ENCODE measurements at places on chromosomes 7 and 10.

DNA sequence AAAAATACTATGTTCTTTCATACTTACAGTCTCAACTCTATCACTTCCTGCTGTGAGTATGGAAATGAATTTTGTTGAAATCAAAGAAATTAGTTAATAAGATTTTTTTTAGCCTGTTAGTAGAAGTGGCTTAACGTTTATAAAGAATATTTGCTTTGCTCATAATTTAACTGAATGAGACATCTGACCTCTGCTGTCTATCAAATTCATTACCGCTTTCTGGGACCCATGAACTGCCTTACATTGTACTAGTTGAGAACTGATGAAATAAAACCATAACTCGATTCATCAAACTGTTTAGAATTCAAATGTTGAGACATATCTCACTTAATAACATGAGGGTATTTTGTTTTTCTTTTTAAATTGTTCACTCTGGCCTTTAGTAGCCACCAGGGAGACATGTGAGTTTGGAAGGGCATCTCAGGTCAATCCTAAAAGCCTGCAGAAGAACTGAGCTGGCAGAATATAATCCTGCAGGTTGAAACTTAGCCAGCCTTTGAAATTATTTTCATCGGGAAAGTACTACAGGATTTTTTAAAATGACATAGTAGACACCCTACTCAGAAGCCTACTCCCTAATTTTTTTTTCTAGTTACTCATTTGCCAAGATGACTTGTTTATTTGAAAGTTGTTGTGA, 78.7 kb downstream of the KIAA1217 start:
- no peak for DNase-seq

DNA sequence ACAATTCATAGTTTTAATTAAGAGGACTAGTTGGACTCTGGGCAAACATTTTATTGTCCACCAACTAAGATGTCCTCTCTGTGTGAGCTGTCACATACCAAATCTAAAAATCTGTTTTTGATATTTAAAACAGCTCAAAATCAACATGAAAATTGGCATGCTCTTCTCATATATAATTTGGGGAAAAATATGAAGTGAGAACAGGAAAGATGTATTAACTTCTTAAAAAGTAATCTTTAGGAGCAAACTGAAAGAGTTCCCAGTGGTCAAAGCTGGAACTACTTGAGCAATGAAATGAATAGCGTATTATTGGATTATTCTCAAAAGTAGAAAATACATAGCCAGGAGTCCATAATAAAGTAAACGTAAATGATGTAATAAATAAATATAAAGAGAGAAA, 147.2 kb downstream of the DYNC1I1 start:
- DNase-seq: no peak

DNA sequence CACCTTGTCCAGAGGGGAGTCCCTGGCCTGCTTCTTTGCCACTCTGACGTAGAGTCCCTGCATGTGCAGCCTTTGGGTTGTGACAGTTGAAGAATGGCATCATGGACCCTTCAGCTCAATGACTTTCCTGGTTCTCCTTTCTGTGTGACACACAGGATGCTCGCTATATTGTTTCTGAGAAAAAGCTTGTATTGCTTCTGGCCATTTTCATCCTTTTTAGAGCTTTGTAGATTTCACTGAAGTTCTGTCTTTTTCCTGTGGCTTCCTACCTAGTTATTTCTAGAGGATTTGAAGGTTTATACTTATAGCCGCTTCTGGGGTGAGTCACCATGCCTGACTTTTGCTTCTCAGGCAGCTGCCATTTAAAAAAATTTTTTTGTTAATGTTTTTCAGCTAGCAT, 27.0 kb downstream of the SND1 start:
- DNase-seq: no peak

DNA sequence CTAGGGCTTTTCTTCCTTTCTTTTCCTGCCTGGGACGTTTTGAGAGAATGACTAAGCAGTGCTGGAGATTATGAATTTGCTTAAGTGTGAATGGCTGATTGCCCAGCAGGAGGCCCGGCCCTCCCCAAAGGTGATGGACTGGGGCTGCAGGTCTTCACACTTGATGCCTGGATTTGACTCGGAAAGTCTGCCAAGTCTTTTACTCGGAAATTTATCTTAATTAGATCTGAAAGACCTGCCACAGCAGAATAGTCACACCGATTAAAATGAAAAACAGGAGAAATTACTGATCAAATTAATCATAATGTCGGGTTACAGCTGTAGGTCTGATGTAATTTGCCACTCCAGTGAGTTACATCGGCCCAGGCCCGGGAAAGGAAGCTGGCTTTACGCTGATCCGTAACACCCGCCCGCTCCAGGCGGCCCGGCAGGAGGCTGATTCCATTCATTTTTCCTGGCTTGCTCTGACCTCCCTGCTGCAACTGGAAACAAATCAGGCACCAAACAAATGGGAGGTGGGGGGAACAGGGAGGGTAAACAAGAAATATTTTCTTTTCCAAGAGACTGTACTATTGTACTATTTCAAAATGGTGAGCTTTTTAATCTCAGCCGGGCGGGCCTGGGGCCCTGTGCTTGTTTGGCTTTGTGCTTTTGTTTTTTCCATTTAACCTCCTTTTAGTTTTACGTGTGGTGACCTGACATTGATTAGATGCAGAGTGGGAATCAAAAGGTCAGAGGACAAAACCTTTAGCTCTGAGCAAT, 212.4 kb upstream of the YAE1 start:
- peak; percentile 70 for DNase-seq

GRCh38 chr7:94655126-94655847, 646 bp downstream of the SGCE start:
- no peak for DNase-seq

- DNase-seq: no peak
These were observed 129.2 kb downstream of the APBB1IP start for GRCh38 chr10:26567351-26567721.

DNA sequence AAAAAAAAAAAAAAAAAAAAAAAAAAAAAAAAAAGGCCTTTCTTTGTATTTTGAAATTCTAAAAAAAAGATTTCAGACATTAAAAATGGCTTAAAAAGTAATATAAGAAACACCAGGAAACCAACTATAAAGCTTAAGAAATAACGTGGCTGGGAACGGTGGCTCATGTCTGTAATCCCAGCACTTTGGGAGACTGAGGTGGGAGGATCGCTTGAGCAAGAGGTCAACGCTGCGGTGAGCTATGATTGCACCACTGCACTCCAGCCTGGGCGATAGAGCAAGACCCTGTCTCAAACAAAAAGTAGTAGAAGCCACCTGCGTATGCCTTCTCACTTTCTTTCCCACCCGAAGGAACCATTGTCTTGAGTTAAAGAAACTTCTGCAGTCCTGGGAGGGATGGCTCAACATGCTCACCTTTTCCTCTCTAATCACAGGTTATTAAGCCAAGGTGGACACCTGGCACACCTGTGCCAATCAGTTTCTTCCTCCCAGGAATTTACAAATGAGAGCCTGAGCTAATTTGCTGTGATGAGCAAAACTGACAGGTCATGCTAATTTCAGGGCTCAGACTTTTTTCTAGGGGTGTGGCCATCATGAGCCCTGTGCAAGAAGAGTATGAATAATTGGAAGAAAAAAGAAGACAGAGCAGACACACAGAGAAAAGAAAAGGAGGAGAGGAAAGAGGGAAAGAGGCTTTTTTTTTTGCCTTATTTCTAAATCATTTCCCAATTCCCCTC, 72.0 kb upstream of the PARD3 start:
- DNase-seq: no peak

DNA sequence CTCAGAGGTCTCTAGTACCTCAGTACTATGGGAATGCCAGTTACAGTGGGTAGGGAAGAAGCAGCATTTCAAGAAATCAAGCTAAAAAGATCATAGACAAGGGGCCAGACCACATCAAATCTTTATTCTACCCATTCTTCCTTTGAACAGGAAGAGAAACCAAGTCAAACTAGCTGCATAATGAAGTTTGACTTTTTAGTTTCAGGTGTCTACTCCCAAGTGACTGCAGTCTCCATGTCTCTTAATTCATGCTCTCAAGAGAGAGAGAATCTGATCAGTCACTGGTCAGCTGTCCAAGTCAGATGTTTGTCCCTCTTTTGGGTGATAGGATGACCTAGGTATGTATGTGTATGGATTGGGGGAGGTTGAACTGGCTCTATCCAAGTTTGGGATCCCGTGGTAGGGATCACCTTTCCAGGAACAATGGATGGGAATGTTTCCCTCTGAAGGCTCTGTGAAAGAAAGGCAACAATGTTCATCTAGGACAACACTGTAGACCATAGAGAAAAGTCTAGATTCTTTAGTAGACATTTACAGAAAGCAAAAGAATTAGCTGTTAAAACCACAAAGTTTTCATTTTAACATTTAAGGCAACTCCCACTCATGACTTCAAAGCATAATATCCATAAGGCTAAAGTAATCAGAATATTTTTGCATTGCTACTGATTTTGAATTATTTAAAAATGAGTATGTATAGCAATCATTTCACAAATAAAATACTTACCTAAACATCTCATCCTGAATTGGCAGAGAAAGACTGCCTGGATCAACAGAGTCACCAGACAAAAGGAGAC, 30.1 kb upstream of the PRTFDC1 start:
- no peak for DNase-seq

DNA sequence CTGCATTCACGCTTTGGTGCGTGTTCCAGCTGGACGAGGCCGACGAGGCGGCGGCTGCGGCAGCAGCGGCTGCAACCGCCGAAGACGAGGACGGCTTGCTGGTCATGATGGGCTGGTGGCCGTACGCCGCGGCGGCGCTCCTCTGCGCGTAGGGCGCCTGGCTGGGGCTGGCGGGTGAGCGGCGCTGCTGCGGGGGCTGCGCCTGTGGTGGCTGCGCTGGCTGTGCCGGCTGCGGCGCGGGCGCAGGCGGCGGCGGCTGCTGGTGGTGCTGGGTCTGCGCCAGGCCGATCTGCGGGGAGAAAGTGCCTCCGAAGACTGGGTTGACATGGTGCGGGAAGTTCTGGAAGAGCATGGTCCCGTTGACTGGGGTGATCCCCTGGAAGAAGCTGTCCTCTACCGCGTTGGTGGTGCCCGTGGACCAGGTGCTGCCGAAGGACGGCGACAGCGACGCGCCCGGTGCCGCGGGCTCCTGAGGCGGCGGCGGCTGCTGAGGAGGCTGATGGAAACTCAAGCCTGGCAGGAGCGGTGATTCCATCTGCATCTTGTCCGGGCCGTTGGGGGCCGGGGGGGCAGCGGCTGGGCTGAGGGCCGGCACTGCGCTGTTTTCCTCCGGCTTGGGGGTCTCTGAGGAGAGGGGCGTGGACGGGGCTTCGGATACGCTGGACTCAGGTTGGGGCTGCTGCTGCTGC, 51.1 kb downstream of the CPEB3 start:
- DNase-seq: no peak

- DNase-seq: no peak
These were observed 43.2 kb downstream of the PRKAG2 start for GRCh38 chr7:151833691-151834090.

DNA sequence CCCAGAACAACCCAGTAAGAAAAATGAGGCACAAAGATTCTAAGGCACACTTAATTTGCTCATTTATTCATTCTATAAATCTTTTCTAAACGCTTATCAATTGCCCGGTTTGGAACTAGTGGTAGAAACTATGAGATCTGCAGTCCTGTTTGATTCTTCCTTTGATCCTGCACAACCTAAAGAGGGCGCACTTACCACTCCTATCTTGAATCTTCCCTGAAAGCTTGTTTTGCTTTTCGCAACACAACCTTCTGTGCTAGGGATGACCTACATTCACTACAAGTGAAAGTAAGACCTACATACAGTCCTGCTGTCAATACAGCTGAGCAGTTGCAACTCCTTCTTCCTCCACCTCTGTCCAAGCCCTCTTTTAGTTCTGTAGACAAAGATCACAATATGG, 12.6 kb upstream of the ARL4A start:
- DNase-seq: no peak

GRCh38 chr7:31679574-31680305, 7.3 kb upstream of the PPP1R17 start:
- DNase-seq: no peak

DNA sequence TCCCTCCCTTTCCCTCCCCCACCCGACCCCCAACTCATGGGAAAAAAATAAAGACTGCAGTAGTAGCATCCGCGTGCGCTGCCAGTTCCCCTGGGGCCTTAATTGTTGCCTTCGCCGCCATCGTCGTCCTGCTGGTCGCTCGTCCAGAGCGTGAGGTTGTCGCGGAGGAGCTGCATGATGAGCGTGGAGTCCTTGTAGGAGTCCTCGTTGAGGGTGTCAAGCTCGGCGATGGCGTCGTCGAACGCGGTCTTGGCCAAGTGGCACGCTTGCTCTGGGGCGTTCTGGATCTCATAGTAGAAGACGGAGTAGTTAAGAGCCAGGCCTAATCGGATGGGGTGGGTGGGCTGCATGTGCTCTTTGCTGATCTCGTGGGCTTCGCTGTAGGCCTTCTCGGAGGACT, 27.0 kb downstream of the HSPB1 start:
- DNase-seq: no peak

- no peak for DNase-seq
These were observed 3.5 kb downstream of the DENND11 start for GRCh38 chr7:141698247-141699015.

DNA sequence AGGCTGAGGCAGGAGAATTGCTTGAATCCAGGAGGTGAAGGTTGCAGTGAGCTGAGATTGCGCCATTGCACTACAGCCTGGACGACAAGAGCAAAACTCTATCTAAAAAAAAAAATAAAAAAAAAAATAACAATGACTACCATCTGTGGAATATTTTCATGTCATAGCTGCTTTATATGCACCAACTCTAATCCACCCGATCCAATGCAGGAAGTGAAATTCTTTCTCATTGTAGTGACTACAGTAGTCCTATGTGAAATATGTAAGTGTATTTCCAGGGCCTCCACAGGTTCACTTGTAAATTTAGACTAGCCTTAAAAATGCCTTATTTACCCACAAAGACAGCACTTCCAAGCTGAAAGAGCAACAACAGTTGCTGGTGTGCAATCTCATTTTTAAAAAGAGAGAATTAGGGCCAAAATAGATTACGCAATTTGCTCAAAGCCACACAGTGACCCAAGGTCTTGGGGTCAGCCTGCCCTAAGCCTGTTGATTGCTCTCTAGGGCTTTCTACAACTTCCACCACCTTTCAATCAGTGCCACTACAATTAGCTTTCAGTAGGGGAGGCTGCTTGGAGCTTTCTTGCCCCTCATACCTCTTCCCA, 25.8 kb upstream of the EGFR start:
- no peak for DNase-seq

DNA sequence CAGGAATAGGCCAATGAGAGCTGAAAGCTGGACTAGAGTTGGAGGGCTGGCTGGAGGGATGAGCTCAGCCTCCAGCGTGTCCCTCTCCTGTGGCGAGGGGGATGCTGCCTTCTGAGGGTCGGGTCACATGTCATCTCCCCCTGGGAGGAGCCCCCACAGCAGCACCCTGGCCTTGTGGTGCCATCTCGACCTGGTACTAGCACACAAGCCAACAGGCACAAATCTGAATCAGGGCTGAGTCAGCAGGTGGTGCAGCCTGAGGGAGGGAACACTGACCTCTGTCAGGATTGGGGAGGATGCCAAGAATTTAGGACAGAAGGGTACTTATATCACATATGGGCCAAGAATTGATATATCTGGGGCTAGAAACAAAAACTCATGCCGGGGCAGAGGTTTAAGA, 280.4 kb downstream of the CELF2 start:
- no peak for DNase-seq

DNA sequence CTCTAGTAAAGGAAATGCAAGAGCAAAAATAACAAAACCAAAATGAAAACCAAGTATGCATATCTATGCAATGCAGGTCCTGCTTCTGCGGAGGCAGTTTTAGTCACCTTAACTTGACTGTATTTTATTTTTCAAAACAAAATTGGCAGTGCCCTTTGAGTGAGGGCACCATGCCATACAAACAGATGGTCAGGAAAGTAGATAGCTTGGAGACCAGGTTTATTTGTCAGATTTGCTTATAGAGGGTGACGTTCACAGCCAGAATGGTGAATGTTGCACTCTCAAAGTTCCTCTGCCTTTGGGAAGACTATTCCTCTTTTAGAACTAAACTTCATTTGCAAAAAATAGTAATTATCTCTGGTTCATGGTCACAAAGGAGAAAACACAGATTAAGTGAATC, 801.9 kb downstream of the ANKRD7 start:
- DNase-seq: no peak
